Hypothalamus (tissue), 51 donors: ENCODE measurements at places on chromosomes 6 and 20.

DNA sequence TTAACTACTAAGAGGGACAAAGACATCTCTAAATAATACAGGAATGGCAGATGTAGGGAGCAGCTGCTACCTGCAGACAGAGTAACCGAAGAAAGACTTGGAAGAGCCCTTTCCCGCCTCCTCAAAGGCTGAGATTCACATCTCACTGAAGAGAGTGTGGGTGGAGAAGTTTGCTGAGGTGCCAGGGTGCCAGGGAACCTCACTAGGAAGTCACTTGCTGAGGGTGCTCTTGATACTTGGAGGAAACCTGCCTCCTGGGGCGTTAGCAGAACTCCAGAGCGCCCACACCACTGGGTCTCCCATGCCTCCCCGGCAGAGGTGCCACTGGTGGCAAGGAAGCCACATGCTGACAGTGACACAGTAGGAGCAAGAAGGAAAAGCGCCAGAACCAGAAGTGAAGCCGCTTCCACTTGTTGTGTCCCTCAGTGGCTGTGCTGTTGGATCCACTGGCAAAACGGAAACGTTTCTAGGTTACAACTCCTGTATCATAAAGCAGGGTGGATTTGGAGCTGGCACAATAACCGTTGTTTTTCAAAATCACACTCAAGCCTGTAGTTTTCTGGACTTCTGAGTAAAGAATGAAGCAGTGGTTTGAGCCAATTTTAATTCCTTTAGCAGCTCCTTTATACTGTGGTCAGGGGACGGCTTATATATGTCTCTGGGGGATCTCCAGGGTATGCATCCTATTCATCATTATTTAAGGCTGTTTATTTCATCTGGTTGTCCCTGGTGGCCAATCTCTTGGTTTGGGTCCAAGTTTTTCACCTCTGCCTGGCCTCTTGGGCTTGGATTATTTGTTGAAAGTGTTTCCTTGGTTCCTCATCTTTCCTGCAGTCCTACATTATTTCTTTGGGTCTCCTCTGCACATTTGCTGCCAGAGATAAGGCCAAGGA is 64.5 kb downstream of the CDC5L start:
- DNase-seq, result no peak

GRCh38 chr20:36666181-36666740 is 20.3 kb upstream of the SLA2 start:
- no peak for DNase-seq

DNA sequence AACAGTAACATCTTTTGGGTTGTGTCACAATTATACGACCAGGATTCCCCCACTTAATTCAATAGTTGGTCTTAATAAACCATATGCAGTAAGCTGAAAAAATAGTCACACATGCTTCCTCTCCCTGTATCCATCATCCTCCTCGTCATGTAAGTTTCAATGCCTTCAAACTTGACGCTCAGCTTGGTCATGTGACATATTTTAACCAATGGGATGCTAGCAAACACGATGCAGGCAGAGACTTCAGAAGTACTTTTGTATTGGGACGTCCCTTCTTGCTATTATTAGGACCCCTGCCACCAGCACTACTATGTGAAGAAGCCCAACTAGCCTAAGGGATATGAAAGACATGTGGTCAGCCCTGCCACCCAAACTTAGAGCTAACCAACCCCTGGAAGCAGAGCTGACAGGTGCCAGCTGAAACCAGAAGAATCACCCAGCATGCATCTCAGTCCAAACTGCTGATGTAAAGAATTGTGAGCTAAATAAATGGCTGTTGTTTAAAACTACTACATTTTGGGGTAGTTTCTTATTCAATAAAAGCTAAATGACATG is 49.3 kb downstream of the CGA start:
- DNase-seq, result no peak

DNA sequence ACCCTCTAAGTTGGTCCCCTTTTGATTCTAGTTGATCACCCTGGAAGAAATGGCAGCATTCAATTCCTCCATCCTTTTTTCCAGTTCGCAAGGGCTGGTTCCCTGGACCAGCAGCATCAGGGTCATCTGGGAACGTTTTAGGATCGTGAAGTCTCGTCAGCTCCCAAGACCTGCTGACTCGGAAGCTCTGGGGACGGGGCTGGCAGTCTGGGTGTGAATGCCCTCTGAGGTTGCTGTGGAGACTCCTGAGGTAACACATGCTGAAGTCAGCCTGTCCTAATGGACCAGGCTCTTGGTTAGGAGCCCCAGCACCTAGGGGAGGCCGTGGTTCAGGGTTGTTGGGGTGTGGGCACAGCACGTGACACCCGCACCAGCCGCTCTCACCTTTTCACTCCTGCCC is 164.1 kb downstream of the SYNDIG1 start:
- DNase-seq, result no peak

GRCh38 chr6:140236732-140237131 is 862.3 kb upstream of the CITED2 start:
- no peak for DNase-seq

DNA sequence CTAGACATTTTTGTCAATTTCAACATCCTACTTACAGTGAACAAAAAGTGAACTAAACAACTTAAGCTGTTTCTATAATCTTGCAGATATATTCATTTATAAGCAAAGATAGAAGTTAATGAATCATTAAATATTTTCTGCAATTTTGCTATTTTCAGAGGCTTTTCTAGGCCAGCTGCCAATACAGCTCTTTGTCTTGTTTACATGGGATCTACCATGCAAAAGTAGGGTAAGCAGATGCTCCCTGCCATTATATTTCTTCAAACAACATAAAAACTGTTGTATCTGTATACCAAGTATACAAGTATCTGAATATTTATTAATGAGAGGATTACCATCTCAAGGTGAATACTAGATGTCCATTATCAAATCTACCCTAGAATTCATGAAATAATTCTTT is 15.4 kb downstream of the PNISR start:
- no peak for DNase-seq

DNA sequence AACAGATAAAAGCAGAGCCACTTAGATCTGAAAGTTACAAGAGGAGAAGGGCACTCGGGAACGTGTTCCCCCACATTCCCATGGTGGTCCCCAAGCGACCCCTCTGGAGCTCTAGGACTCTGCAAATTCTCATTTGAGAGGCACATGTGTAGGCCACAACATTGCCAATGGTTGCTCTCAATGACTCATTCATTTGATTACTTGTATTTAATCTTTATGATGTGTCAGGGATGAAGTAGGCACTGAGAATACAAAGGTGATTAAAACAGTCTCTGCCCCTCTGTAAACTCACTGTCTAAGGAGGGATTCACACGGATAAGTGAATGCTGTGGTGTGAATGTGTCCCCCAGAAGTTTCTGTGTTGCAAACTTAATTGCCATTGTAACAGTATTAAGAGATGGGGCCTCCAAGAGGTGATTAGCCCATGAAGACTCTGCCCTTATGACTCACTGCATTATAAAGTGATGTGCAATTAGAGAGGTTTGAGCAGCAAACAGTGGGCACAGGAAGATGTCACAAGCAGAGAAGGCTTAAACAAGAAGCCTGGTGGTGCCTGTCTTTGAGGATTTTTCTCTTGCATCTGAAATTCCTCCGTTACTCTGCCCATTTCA is 34.0 kb upstream of the TRAM2 start:
- no peak for DNase-seq

- no peak for DNase-seq
Measured at GRCh38 chr6:3165631-3166534, 8.5 kb upstream of the TUBB2A start.

- no peak for DNase-seq
Measured at GRCh38 chr20:44969300-44969894, 3.1 kb downstream of the STK4 start.

- DNase-seq, result no peak
Measured at GRCh38 chr6:20313051-20313450, 88.6 kb upstream of the E2F3 start.

DNA sequence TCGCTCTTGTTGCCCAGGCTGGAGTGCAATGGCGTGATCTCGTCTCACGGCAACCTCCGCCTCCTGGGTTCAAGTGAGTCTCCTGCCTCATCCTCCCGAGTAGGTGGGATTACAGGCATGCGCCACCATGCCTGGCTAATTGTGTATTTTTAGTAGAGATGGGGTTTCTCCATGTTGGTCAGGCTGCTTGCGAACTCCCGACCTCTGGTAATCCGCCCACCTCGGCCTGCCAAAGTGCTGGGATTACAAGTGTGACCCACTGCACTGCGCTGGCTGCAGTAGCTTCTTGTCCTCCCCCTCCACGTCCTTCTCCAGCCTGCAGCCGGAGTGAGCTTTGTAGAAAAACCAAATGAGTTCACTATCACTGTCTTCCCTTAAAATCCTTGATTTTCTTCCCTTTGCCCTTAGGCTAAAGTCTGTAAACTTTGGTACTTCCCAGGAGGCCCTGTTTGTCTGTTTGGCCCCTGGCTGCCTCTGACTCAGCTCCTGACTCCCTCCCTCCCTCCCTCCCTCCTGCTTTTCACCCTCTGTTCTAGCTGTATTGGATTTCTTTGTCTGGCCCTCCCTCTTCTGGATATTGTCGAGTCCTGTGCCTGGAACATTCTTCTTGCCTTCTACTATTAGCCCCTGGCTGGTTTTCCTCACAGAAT is 12.9 kb downstream of the PARD6B start:
- DNase-seq, result peak; percentile 18

- DNase-seq, result peak; percentile 14
Measured at GRCh38 chr6:28985462-28986164, 19.5 kb downstream of the ZNF311 start.

GRCh38 chr6:160172704-160173103 is 51.1 kb downstream of the SLC22A1 start:
- no peak for DNase-seq

DNA sequence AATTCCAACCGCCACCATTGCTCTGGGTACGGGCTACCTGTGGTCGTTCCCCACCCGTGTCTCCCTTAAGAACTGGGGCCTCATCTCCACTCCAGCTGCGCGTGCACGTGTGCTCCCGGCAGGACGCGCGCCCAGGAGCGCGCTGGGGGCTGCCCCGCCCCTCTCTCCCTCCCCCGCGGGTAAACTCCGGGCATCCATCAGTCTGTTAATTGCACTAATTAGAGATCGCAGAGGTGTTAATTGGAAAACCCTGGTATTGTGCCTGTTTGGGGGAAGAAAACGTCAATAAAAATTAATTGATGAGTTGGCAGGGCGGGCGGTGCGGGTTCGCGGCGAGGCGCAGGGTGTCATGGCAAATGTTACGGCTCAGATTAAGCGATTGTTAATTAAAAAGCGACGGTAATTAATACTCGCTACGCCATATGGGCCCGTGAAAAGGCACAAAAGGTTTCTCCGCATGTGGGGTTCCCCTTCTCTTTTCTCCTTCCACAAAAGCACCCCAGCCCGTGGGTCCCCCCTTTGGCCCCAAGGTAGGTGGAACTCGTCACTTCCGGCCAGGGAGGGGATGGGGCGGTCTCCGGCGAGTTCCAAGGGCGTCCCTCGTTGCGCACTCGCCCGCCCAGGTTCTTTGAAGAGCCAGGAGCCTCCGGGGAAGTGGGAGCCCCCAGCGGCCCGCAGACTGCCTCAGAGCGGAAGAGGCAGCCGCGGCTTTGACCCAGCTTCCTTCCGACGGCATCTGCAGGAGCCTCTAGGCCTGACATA is 14.4 kb downstream of the FOXP4 start:
- no peak for DNase-seq

DNA sequence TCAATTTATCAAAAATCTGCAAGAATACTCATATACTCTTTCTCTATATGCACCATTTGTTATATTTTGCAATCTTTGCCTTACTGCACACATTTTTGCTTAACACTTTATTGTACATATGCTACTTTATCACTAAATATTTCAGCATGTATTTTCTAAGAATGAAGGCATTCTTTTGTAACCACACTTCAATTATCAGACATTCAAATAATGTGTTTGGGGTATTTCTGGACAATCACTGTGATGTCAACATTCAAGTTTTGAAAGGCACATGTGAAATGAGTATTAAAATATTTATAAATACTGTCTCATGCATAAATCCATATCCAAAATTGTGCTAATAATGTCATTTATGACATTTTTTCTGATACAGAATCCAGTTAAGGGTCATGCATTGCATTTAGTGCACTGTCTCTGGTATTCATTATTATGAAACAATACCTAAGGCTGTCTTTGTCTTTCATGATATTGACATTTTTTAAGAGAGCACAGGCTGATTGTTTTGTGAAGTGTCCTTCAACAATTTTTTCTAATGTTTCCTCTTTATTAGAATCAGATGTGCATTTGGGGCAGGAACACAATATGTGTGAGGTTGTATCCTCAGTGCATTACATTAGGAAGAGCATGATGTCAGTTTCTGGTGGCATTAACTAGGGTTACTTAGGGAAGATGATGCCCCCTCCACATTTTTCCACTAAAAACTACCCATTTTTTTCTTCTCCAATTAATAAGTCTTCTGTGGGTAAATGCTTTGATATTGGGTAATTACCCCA is 105.7 kb downstream of the MTFR2 start:
- DNase-seq, result no peak

DNA sequence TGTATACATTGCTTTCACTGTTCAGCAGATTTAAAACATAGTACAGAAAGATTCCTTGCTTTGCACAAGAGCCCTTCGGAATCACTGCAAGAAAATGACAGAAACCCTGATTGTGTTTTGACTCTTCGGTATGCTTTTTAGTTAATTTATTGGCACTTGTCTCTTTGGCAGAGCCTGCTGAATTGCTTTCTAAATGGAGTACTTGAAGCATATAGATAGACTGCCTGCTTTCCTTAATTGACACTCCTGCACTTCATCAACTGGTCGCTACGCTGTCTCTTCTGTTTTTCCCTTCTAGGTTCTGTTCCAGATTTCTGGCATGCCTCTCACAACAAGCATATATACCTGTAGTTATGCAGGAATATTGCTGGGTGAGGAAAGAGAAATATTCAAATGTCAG is 22.4 kb upstream of the RBM24 start:
- DNase-seq, result no peak

GRCh38 chr20:7980332-7981046 is 39.1 kb downstream of the TMX4 start:
- no peak for DNase-seq

GRCh38 chr6:106966229-106966628 is 8.3 kb downstream of the CD24 start:
- DNase-seq, result no peak

- no peak for DNase-seq
Measured at GRCh38 chr6:112802144-112802543, 455.0 kb downstream of the RFPL4B start.

DNA sequence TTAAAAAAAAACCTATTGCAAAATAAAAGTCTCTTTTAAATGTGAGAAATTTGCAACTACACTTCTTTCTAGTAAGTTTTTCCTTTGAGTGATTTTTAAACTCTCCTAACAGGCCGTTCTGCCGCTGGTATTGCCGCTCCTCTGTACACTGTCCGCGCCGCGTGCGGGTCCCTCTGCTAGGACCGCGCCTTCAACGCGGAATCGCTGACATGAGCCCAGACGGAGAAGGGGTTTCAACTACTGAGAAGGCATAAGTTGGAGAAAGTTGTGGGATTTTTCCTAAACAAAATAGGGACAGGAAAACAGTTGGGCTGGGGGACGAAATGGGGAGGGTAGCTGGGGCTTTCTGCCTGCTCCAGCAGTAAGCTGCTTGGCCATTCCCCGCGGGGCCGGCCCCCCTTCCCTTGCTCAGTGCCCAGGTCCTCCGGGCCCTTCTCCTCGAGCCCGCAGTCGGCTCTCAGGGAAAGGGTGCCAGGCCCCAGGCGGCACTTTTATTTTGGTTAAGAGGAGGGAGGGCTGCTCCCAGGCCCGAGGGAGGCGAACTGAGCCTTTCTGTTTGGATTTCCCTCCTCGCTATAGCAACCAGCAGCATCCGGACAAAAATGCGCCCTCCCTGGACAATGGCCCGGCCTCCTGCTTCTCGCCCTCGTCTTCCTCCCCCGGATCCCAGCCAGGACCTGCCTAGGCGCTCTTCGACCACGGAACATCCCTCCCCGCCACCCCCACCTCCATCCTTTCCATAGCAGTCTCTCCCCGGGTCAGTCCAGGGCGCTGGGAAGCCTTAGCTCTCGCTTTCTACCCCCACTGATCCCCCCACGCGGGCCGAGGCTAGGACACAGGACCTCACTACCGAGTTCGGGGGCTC is 6.8 kb upstream of the POU3F2 start:
- peak; percentile 79 for DNase-seq
